Caudate nucleus (tissue), 63 donors: ENCODE measurements at places on chromosomes 2 and 18.
A peak's percentile ranks its signal among the peaks of the same experiment; 100 is the strongest.

- DNase-seq = no peak
Observed at GRCh38 chr18:55300421-55300935, 287.5 kb downstream of the TCF4 start.

- no peak for DNase-seq
Observed at GRCh38 chr18:2680216-2680792, 24.8 kb downstream of the SMCHD1 start.

DNA sequence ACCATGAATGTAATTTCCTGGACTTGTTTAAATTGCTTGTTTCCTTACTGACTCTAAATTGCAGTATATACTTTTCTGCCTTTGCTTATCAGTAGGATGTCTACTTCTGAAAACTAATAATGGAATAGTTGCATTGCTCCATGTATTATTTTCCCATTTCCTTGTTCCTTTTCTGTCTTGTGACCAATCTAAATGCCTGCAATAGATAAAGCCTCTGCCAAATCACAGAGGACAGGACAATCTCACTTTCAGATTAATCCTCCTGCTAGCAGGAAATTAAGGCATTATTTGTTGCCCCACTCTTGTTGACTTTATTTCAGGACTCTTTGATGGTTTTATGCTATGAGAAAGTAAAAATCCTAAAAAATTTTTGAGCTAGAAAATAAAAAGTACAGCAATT, 4.7 kb upstream of the ESCO1 start:
- no peak for DNase-seq

DNA sequence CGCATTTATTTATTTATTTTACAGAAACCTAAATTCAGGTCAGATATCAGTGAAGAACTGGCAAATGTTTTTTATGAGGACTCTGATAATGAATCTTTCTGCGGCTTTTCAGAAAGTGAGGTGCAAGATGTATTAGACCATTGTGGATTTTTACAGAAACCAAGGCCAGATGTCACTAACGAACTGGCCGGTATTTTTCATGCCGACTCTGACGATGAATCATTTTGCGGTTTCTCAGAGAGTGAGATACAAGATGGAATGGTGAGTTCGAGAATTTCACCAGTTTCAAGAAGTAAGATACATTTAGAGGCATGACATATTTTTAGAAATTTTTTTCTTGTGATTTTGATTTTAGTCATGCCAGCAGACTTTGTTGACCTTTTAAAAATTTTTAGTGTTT, 4.6 kb downstream of the CDCA7 start:
- DNase-seq = no peak

DNA sequence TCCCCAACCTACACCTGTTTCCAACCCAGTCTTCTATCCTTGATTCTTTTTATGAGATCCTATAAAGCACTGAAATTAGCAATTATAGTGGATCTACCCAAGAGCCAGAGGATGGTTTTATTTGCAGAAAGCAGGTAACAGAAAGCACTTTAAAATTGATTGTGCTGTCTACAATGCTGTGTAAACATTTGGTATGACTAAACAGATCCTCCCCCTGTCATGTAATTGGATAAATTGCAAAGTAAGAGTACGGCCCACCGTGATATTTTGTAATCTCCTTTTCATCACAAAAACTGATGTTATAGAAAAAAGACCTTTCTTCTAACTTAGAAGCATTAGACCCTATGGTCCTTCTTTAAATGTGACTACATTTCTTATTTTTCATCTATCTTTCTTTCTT, 11.3 kb upstream of the PPP3R1 start:
- DNase-seq = no peak

DNA sequence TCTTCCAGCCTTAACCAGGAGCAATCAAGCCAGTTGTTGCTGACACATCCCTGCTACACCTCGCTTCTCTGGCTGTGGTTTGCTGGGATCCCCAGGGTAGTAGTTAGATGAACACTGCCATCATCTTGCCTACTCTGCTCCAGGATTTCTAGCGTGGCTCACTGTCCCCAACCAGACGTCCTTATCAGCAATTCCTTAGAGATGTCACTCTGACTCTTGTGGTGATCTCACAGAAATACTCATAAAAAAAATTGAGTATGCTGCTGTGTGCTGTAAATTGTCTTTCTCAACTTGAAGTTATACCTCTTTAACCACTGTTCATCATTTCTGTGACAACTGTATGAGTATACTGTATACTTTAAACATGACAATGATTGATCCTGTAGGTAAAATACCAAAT, 63.2 kb downstream of the PLCL1 start:
- no peak for DNase-seq

DNA sequence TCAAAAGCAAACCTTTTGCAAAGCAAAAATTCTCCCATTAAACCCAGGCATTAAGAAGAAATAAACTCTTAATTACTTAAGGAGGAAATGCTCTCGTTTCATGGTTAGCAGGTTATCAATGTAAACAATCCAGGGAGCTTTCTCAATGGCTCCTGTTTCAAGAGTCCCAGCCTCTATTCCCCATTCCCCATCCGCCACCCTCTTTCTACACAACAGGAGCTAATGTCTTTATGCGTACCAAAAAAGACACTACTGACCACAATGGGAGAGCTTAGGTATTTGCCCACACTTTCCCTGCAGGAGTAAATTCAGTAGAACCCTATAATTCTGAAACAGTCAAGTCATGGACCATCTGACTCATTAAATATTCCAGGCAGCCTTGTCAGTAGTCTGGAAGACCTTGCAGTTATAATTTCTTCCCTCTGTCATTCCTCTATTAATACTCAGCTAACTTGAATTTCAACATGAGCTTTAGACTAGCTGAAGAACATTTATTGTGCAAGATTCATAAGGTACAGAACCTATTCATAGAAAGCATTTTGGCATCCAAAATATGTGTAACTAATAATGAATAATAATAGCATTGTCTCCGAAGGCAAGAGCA, 48.6 kb downstream of the SLC8A1 start:
- no peak for DNase-seq

DNA sequence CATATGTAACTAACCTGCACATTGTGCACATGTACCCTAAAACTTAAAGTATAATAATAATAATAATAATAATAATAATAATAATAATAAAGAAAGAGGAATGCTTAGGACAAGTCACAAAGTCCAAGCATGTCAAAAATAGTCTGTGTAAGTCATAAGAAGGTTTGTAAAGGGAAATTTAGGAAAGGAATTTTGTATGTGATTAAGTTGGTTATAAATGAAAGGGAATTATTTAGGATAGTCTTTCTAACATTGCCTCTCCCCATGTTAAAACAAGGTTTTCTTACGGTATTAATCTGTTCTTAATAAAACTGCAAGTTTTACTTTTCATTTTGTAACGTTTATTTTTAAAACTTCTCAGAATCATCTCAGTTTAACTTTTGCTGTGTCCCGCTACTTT, 62.8 kb downstream of the SESTD1 start:
- no peak for DNase-seq

DNA sequence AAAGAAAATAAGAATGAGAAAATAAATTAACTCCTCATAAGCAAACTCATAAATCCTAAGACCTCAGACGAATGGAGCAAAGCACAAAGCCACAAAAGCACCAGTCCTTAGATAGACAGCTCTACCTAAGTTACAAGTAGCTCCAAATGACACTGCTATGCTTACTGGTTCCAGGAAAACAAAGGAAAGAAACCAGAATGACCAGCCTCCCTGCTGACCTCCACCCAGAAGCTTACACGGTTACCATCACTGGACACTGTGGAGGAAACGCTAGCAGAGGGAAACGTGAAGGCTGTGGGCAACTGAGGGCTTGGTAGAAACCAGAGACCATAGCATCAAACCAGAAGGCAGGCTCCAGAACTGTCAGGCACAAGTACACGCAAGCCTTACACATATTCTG, 67.8 kb downstream of the STK39 start:
- no peak for DNase-seq

DNA sequence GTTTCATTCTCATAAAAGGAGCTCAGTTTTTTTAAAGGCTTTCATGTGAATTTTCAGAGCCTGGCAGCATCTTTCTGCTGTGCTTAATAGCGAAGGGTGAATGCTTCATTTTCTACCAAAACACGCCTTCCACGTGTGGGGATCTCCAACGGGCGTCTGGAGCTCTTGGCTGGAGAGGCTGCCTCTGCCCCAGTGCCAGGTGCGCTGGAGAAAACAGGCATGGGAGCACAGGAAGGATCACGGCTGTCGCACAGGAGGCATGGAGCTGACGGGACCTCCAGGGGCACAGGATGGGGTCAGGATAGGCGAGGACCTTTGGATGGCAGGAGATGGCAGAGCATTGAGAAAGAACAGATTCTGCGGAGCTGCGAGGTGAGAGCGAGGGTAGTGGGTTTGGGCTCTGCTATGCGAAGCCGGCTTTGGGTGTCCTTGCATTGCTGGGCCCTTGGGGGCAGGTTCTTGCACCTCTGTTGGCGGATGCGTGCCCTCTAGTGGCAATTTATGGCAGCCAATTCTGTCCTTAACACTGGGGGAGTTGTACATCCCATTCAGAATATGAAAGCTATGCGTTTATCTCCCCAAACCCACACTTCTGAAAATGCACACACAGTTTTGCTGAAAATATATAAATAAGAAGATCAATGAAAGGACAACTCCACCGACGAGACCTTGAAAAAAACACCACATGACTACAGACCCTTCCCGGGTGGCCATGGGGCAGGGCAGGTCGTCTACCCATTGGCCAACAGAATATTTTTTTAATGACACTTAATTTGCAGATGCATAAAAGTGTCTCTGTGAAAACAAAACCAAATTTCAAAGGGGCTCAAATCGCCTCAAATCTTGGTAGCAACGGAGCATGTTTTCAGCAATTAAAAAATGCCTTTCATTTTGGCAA, 90.4 kb upstream of the SLC35G4 start:
- DNase-seq = peak; percentile 12

- DNase-seq = no peak
Observed at GRCh38 chr2:26438526-26438925, 36.8 kb downstream of the DRC1 start.

- DNase-seq = no peak
Observed at GRCh38 chr2:6927186-6927585, 10.0 kb downstream of the RNF144A start.

- no peak for DNase-seq
Observed at GRCh38 chr2:10432311-10433181, 15.6 kb downstream of the ODC1 start.

GRCh38 chr2:169767243-169767888, 31.3 kb upstream of the SSB start:
- no peak for DNase-seq

- DNase-seq = no peak
Observed at GRCh38 chr18:43664487-43665008, 387.3 kb upstream of the SYT4 start.

GRCh38 chr2:27920148-27920885, 29.8 kb downstream of the BABAM2 start:
- DNase-seq = no peak

DNA sequence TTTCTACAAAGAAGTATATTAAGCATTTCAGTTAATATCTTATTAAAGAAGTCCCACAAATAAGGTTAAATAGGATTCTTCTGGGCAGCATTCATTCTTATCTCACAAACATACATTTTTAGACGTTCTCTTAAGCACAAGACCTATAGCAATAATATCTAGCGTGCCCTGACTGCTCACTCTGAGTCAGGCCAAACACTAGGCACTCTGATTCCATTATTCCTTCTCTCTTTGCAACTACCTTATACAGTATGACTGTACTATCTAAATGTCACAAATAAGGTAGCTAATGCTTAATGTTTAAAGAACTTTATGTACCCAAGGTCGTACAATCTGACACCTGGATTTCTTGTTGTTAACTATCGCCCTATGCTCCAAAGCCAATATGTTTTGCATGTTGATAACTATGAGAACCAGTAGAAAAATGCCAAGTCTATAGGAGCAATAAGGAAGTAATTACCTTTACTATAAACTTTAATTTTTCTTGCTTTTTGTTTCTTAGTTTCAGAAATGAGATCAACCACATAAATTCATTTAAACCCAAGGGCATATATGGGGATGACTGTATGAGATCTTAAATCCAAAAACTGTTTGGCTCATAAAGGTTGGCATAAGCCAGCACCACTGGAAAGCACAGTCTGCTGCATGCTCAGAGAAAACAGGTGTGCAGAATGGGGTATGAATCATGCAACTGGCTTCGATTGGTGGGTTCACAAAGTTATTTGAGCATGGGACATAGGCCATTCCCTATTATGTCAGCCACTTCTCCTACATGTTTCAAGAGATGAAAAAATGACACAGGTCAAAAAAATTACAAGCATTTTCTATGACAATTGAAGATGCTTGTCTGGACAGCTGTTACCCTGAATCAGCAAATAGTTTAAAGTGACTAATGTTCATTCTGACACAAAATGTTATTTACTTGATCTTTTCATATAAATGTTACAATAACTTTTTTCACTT, 352.0 kb downstream of the IRS1 start:
- DNase-seq = no peak

GRCh38 chr2:217387776-217388387, 528.0 kb upstream of the TNP1 start:
- no peak for DNase-seq

DNA sequence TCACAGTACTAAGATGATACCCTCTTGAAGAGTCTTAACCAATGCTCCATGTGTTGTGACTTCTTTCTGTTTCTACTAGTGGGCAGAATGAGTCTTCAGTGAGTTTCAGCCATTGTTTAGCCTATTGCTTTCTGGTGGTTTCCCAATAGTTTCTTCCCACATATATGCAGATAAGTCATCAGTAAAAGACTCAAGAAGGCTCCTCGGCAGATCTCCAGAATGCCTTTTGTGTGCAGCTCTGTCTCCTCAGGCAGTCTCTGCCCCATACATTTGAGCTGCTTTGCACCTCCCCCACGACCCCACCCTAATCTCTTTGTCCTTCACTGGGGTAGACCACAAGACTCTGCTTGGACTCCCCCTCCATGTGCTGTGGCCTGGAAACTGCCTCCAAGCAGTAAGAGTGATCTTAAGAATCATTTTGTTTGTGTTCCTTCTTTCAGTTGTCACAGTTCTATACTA, 71.6 kb upstream of the CHRNA1 start:
- no peak for DNase-seq

DNA sequence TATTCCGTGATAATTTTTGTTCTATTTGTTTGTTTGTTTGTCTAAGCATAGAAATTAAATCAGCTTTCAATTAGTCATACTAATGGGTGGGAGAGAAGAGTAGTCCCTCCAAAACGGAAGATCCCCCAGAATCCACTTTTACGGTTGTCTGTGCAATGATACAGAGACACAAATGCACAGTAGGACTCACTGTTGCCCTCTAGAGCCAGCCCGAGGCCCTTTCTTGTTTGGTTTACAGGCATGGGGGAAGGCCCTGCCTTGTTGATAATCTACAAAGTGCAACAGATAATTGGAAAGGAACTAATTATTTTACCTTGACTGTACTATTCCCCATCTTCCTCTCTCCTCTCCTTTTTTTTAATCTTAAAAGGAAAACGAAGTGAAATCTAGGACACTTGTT, 121.1 kb downstream of the ACOXL start:
- peak; percentile 9 for DNase-seq
